ENCODE measurements at places on chromosomes 3 and 15.

GRCh38 chr15:98946301-98947255, 61.0 kb downstream of the PGPEP1L start:
- no peak for DNase-seq

DNA sequence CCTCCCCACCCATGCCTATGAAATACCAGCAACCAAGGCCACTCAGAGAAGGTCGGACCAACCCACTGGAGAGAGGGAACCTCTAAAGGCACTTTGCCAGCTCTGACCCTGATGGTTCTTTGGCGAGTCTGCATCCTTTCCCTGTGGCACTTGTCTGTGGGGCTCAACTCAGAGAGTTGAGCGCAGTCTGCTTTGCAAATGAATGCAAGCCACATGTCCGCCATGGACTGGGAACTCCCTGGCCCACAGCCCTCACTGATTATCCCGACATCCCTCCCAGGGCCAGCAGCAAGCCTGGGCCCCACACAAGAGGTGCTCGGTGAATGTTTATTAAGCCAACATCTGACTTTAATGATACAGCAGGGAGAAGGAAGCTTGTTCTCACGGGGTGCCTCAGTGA, 55.5 kb upstream of the HES1 start:
- DNase-seq: no peak

- peak; percentile 35 for DNase-seq
Observed at GRCh38 chr3:99562138-99562537, 76.3 kb upstream of the COL8A1 start.

- DNase-seq: no peak
Observed at GRCh38 chr3:7682822-7683229, 818.8 kb upstream of the LMCD1 start.

DNA sequence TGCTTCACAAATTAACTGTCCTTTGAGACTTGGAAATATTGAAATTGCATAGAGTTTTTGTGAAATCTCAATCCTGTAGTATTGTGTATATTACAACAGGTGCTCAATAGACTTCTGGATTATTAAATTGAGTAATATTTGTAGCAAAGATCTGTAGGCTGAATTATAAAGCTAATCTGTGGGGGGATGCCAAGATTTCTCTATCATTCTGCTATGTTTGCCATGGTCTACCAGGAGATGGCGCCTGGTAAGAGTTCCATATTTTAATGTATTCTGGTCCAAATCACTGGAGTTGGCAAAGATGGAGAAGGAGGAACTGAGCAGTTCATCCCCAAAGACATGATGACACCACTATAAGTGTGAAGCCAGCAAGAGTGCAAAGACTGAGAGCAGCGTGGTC, 340.9 kb upstream of the TPRG1 start:
- DNase-seq: peak; percentile 7

DNA sequence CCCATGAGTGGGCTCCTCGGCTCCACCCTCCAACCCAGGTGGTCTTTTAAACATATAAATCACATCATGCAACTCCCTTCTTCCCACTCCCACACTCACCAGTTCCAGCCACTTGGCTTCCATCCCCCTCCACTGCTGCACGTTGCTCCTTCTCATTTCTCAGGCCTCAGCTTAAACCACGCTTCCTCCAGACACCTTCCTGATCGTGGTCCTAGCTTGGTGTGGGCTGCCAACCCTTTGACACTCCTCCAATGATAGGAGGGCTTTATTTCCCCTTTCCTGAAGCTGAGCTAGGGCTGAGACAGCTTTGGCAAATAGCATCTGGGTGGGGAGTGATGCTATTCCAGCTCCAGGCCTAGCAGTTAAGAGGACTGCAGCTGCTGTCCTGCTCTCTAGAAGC, 130.1 kb downstream of the SRGAP3 start:
- DNase-seq: no peak

DNA sequence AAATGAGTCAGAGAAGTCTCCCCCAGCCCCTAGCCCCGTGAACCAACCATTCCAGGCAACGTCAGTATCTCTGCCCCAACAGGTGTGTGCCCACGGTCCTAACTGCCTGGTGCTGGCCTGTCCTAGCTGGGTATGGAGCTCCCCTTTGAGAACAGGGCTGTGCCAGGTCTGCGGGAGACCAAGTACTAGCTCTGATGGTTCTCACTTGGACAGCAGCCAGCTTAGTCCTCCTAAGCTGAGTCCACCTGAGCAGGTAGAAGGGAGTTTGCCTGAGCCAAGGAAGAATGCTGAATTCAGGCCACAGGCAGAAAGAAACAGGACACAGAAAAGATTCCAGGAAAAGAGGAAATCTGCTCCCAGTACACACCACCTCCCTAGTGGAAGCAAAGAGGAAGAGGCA, 33.1 kb upstream of the PARL start:
- DNase-seq: no peak

- DNase-seq: no peak
Observed at GRCh38 chr3:12796171-12797123, at the start of gene CAND2. TSS of gene CAND2 (plus strand) at chr3:12796680. CDS start at chr3:12796721, 41 bp downstream.

DNA sequence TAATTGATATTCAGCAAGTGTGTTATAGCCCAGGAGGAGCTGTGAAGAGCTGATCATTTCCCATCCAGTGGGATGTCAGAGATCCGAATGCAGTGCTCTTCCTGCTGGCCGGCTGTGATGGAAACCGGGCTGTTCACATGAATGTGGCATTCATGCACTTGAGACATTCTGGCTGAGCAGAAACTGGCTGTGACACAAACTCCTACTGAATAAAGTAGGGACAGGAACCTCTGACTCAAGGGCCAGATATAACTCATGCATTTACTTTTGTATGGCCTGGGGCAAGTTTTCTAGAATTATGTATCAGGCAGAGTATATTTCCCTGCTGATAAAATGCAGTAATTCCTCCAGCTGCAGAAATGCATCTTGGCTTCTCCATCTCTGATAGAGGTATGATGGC, 83.4 kb upstream of the FAM3D start:
- no peak for DNase-seq

GRCh38 chr15:25694239-25694584, 168.9 kb downstream of the ATP10A start:
- DNase-seq: no peak

DNA sequence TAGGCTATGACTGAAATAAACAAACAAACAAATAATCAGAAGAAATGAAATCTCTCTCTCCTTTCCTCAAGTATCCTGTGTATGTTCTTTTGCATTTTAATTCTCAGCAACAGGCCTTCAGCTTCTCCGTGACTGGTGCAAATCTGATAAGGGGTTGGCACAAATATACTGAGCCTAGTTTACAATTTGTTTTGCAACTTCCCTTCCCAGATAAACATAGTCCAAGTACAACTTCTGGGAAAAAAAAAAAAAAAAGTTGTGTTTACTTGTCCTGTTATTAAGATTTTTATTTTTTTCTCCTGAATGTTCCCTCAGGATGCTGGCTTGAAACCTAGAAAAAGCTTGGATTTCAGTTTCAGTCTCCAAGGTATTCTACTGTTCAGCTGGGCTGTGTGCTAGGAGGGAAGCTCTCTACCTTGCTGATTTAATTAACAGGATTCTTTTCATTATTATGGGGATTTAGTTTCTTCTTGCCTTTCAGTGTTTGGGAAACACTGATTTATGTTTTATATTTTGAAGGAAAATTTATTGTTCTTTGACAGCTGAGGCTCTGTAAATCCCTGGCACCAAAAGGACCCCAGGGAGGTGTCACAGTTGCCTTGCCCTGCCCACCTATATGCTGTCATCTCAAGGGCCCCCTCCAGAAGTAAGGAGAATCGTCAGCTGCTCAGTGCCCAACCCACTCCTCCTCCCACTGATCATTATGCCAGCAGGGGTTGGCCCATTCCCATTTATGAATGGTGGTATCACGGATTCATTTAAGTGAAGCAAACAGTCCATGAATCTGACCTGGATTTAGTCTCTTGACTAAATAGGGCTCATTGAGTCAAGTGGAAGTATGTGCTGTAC, 185.2 kb downstream of the MEIS2 start:
- no peak for DNase-seq

GRCh38 chr3:51869304-51869703, 6.1 kb downstream of the IQCF5 start:
- DNase-seq: no peak

GRCh38 chr3:153315781-153316180, 153.8 kb downstream of the RAP2B start:
- DNase-seq: no peak

DNA sequence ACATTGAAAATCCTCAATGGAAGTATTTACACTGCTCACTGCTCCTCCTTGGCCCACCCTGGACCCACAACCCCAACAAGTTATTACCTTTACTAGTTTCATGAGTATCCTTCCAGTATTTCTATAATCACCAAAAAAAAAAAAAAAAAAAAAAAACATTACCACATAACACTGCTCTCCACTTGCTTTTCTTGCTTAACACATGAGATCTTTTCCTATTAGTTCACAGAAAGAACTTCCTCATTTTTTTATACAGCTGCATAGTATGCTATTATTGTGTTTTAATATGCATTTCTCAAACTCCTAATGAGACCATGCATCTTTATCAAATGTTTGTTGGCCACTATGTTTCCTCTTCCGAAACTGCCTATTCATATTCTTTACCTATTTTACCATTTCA, 14.6 kb downstream of the GABPB1 start:
- DNase-seq: no peak

DNA sequence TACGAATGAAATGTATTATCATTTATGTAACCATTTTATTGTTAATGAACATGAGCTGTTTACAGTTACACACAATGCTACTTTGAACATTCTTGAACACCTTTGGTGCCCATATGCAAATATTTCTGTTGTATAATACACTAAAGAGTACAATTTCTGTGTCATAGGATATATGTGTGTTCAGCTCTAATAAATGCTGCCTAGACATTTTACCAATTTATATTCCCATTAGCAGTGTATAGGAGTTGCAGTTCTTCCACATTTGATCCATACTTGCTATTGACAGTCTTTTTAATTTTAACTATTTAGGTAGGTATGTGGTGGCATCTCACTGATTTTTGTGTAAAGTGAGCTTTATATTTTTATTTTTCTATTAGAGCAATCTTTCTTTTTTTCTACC, 331.8 kb downstream of the ZIC1 start:
- DNase-seq: no peak

- DNase-seq: no peak
Observed at GRCh38 chr3:171591070-171591469, 130.9 kb upstream of the TNIK start.

- DNase-seq: peak; percentile 8
Observed at GRCh38 chr3:107846279-107846852, 244.5 kb downstream of the CD47 start.

GRCh38 chr3:53155760-53156159, 5.2 kb upstream of the PRKCD start:
- DNase-seq: no peak

DNA sequence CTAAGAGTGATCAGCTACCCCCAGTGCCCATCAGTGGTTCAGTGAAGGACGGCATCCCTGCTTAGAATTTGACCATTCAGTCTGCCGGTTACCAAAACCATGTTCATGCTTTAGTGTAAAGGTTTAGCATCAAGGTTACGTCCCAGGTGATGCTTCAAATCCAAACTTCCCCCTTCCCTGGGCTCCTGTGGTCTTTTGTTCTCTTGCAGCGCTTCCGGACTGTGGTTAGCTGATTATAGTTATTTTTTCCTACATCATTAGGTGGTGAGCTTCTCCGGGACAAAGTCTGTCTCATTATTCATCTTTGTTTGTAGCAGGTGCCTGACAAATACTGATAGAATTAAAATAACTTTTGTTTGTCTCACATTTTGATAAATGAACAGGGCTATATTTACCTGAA, 28.3 kb upstream of the MYZAP start:
- DNase-seq: no peak

DNA sequence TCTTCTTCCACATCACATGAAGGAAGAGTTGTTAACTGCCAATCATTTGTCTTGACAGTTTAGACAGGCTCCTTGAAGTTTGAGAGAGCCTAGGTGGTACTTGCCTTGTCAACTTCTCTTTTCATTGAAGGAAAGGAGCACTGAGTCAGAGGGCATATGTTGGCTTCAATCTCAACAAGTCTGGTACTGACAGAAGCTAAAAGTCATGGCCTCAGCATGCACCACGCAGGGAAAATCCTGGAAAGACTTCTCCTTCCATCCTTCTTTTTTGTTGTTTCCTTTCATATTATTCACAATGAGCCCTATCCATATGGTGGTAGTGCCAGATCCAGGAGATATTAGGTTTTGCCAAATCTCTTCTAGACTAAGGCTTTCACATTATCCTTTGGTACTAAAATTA, 1272.5 kb downstream of the ROBO1 start:
- DNase-seq: no peak

DNA sequence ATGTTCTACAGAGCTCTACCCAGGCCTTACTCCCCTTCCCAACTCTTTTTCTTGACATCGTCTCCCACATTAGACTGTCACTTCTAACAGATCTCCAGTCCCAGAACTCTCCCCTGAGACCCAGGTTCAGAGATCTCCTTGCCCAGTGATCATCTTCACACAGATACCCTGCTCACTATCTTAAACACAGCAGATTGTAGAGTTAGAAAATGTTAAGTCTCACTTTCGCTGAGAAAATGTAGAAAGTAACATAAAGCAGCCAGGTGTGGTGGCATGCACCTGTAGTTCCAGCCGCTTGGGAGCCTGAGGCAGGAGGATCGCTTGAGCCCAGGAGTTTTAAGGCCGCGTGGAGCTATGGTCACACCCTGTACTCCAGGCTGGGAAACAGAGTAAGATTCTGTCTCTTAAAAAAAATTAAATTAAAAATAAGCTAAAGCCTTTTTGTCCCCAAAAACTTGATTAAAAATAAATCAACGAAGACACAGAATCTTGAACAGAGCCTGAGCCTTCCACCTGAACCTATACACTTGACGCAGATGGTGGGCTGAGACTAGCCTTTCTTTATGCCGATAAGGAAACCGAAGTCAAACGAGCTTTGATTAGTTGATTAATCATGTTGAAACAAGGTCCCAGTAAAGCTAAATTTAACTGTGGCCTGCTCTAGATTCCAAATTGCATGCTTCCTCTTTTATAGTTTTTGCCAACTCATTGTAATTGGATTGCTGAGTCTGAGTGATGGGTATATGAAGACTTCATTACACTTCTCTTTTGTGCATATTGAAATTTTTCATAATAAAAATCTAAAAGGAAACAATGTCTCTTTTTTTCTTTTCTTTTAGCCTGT, 31.3 kb upstream of the BLM start:
- DNase-seq: no peak

DNA sequence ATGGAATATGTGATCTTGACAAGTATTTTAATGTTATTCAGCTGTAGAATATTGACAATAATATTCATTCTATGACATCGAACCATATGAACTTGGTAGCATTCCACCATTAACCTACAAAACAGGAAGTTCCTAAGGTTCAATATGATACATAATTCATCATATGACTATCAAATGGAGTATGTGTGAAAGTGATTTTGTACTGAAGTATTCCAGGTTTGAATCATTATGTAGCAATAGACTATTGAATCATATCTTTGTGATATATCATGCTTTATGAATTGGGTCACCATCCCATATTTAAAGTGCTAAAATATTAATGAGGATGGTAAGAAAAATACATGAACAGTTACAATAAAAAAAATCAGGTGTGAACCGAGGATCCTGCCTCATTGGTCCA, 95.1 kb downstream of the TP63 start:
- DNase-seq: no peak

GRCh38 chr3:124685481-124685880, 44.8 kb upstream of the UMPS start:
- no peak for DNase-seq
